ENCODE measurements at places on chromosomes 12 and 14.
A peak's percentile ranks its signal among the peaks of the same experiment; 100 is the strongest.

GRCh38 chr12:6084261-6084968 lies 40.1 kb downstream of the VWF start:
- no peak for DNase-seq

- no peak for DNase-seq
Measured at GRCh38 chr14:97022741-97023140, 225.6 kb downstream of the VRK1 start.

GRCh38 chr12:61871485-61871810 lies 388.8 kb upstream of the USP15 start:
- DNase-seq = no peak

- DNase-seq = no peak
Measured at GRCh38 chr12:100959481-100959880, 164.9 kb downstream of the ANO4 start.

GRCh38 chr14:66804141-66804540 lies 296.2 kb downstream of the GPHN start:
- no peak for DNase-seq

DNA sequence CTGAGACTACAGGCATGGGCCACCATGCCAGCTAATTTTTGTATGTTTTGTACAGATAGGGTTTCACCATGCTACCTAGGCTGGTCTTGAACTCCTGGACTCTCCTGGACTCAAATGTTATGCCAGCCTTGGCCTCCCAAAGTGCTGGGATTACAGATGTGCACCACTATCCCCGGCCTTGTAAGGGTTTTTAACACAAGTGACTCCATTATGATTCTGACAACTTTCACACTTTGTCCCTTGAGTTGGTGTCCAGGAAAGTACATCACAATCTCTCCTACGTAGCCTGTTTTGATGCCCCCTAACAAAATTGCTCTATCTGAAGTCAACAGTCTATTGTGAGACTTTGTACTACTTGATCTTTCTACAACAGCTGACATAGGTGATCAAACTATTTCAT lies 11.4 kb upstream of the METAP2 start:
- DNase-seq = no peak

- DNase-seq = no peak
Measured at GRCh38 chr14:26765768-26766520, 168.1 kb upstream of the NOVA1 start.

GRCh38 chr12:28024231-28024995 lies 51.9 kb upstream of the PTHLH start:
- no peak for DNase-seq

GRCh38 chr12:130132831-130133511 lies 29.3 kb upstream of the FZD10 start:
- no peak for DNase-seq

GRCh38 chr14:31229009-31229408 lies 21.4 kb upstream of the HECTD1 start:
- DNase-seq = no peak

- DNase-seq = peak; percentile 11
Measured at GRCh38 chr14:67514650-67515385, 18.3 kb upstream of the PLEKHH1 start.

GRCh38 chr14:104222396-104223036 lies 84.1 kb downstream of the KIF26A start:
- no peak for DNase-seq

- no peak for DNase-seq
Measured at GRCh38 chr12:71070416-71071128, 87.2 kb downstream of the TSPAN8 start.

DNA sequence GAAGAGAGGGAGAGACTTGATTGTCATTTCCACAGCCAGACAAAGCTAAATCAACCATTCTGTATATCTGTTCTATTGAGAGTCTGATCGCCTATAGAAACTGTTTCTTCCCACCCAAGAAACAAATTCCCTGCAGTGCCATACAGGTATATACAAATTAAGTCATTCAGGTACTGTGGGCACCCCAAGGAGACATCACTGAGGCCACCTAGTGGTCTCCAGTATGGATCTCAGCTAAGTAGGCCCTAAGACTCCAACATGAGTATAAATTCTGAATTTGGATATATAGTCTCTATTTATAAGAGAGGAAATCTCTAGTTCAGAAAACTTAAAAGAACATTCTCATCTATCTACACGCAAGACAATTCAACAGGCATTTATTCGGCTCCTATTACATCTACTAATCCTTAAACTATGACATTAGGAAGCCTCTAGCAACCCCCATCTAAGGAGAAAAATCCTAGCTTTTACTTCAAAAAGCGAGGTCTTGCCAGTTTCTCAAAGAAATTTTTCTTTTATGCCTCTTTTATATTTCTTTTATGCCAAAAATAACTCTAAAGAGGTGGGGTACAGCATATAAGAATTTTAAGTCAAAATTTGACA lies 62.6 kb downstream of the DCAF5 start:
- no peak for DNase-seq

DNA sequence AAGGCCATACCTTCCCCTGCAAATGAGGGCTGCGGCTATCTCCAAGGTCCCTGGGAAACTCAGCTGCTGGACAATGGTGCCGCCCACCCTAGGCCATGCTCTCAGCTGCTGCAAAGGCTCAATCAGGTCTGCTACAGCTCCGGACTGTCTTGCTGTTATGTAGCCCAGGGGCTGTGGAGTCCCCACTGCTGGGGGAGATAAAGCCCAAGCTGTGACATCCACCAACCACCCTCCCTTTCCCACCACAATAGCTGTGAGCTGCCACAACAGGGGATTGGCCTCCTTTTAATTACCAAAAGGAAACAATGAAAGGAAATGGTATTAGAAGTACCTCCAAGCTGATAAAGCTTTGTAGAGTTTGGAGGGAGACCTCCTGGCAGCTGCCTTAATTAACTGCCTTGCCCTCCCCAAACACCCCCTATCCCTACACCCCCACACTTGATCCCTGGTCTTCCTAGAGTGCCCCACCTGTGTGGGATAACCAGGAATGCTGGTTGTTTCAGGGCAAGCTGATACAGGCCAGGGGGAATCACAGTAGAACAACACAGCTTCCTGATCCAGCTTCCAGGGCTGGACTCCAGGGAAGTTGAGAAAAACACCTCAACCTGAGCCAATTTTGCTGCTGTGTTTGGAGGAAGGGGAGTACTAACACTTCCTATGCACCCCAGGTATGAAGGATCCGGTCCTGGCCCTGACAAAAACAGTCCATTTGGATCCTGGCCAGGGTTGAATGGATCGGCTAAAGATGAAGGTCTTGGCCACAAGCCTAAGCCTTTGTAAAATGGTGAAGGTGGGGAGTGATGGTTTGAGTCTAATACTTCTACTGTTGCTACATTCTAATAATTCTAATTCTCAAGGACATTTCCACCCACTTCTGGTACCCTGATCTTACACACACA lies at the start of gene VWF:
Gene VWF, minus strand, starts transcription at position 260 of the 899 bp plus-strand sequence. CDS start 1,474 bp downstream, outside the sequence.
- DNase-seq = no peak

DNA sequence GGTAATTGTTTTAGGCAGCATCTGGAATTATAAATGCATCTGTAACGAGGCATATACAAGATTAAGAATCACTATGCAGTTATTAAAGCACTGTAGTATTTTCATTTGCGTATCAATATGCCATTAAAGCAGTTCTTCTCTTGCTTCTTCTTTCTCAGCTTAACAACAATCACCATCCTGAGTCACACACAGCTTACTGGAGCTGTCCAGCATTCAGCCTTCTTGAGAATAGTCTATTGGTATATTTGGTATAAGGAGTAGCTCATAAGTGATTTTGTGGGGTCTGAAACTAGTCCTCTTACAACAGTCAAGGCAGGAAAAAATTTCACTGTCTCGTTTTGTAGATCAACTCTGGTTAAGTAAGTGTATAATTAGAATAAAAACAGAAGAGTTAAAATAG lies 523.0 kb upstream of the FOXG1 start:
- no peak for DNase-seq

DNA sequence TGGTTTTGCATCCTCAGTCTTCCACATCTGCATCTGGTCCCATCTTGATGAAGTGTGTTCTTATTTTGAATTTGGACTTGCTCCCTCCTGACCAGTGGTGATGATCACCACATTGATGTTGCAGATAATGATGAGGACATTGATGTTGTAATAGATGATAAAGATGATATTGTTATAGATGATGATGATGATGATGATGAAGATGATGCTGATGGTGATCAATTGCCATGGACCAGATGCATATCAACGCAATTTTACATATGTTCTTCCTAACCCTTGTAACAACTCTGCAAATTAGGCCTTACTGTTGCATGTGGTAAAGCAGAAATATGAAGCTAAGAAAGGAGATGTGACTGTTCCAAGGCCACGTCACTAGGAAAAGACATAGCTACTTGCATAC lies 380.3 kb upstream of the TBX3 start:
- DNase-seq = no peak

GRCh38 chr12:130988751-130989150 lies 35.0 kb downstream of the ADGRD1 start:
- DNase-seq = no peak

- DNase-seq = no peak
Measured at GRCh38 chr14:63840981-63841380, 11.8 kb upstream of the SYNE2 start.

GRCh38 chr12:6771091-6771495 lies 1.2 kb upstream of the LAG3 start:
- no peak for DNase-seq

DNA sequence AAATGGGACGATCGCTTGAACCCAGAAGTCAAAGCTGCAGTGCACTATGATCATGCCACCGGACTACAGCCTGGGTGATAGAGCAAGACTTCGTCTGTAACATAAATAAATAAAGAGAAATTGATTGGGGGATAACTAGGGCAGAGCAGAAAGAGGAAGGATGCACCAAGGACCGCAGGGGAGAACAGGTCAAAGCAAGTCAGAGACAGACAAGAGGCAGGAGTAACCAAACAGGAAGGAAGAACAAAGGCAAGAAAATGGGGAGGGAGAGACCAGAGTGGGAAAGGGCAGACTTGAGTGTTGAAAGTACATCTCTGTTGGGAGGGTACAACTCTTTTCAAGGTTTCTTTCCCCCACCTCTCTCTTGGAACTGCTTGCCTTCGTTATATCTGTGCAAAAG lies 50.8 kb upstream of the ELK3 start:
- no peak for DNase-seq

DNA sequence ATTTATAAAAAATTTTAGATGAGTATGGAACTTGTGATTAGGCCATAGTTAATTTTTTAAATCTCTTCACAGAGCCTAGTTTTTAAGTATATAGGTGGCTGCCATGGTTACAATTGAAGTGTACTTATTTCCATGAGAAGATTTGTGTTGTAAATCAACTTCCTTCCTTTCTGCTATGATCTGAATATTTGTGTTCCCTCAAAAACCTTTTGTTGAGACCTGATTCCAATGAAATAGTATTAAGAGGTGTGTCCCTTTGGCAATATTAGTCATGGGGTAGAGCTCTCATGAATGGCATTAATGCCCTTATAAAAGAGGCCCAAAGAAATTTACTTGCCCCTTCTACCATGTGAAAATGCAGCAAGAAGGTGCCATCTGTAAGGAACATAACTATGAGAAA lies 28.8 kb downstream of the ETNK1 start:
- no peak for DNase-seq

DNA sequence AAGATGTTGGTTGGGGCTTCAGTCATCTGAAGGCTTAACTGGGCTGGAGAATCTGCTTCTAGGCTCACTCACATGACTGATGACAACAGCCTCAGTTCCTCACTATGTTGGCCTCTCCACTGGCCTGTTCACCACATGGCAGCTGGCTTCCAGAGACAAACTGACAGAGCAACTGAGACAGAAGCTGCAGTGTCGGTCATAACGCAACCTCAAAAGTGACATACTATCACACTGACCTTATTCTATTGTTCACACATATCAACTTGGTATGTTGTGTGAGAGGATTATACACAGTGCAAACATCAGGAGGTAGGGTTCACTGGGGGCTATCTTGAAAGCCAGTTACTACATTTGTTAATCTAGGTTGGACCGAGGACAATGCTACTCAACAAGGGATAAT lies 92.9 kb downstream of the PAWR start:
- no peak for DNase-seq

GRCh38 chr12:50723865-50724264 lies 40.0 kb upstream of the ATF1 start:
- no peak for DNase-seq

DNA sequence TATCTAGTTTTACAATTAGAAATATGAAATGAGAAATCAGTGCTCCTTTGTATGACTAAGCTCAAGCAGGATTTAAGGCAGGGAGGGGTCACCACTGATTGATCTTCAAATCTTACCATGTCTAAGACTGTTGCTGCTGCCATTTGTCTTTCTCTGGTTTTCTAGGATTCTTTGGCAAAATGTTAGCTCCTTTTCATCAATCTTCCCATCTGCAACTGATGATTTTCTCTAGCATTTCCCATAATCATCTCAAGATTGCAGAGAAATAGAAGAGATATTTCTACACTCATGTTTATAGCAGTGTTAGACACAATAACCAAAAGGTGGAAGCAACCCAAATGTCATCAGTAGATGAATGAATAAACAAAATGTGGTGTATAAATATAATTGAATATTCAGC lies 175.0 kb downstream of the RAD51B start:
- DNase-seq = no peak

- peak; percentile 28 for DNase-seq
Measured at GRCh38 chr14:90398315-90398839, 1.5 kb downstream of the CALM1 start.

GRCh38 chr14:72303930-72304329 lies 371.7 kb downstream of the RGS6 start:
- DNase-seq = no peak

DNA sequence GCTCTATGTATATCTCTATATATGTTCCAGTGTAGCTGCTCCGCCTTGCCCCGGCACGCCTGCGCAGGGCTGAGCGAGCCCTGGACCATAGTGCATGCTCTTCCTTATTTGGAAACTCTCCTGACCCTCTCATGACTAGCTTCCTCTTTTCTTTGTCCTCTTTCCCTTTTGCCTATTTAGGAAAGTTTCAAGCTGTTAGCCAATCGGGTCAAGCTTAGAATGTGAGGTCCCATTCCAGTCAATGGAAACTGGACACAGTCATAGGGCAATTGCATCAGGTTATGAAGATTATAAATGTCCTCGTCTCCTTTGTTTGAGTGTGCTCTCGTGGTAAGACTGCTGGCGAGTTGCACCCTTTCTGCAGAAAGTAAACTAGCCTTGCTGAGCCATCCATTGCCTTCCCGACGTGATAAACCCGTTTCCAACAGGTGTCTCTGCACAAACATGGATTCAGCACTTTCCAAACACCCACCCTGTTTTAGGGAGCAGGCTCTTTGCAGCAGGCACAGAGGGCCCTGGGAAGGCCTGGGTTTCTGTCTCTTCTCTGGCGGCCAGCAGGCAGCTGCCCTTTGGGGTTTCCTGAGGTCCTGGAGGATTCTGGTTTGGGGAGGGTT lies 30.9 kb downstream of the CCDC92 start:
- DNase-seq = no peak

GRCh38 chr12:48827513-48828096 lies 9.3 kb downstream of the CACNB3 start:
- DNase-seq = no peak

- DNase-seq = no peak
Measured at GRCh38 chr14:52124791-52125684, 56.2 kb upstream of the NID2 start.

- no peak for DNase-seq
Measured at GRCh38 chr14:93343797-93344196, 3.2 kb upstream of the COX8C start.

- DNase-seq = no peak
Measured at GRCh38 chr12:43988838-43989560, 153.1 kb downstream of the TMEM117 start.

GRCh38 chr12:15754233-15754632 lies 35.0 kb downstream of the EPS8 start:
- DNase-seq = no peak
